Right lobe of liver (tissue), 6 donors: ENCODE measurements at places on chromosomes 5 and 9. TPM values are rescaled to one million over a fixed set of nuclear protein-coding genes. Genes with fewer than 3 reads are reported as not detected.

Gene IPO11
- total RNA-seq, result 8.3 TPM

Gene SHB
- 12.0 TPM for total RNA-seq

Gene AQP7
- total RNA-seq, result 24.9 TPM

GRCh38 chr9:18672706-18673105, 198.8 kb downstream of the ADAMTSL1 start:
- no peaks in the 10 kb centered on the region for H3K27me3 ChIP-seq
- no peak overlapping the region for H3K4me3 ChIP-seq
- no peak for DNase-seq
- peaks cover 14% of the 10 kb centered on the region for H3K4me1 ChIP-seq
- no peak overlapping the region for H3K27ac ChIP-seq
- H3K36me3 ChIP-seq, result no peaks in the 10 kb centered on the region

DNA sequence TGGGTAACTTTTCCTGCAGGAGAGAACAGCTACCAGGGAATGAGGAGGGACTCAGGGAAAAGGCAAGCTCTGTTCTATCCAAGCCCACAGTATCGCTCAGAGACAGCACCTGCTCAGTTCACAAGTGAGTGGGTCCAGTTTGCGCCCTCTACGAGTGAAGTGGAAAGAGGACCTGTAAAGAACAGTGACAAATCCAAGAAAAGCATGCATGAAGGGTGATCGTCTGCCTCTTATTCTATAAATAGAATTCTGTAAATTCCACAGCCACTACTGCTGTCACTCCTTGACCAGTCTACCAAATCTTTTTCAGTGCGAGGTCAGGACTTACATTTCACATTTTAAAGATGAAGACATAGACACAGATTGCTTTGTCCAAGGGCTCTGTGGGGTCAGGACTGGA, 117.5 kb downstream of the ENTREP1 start:
- no peaks in the 10 kb centered on the region for H3K27me3 ChIP-seq
- no peak for DNase-seq
- H3K36me3 ChIP-seq, result no peaks in the 10 kb centered on the region

GRCh38 chr9:85742597-85742936, 813 bp upstream of the AGTPBP1 start:
- DNase-seq, result no peak
- no peaks in the 10 kb centered on the region for H3K4me1 ChIP-seq
- no peaks in the 10 kb centered on the region for H3K27me3 ChIP-seq
- H3K27ac ChIP-seq, result peak overlapping the region; percentile 50
- peak overlapping the region; percentile 95 for H3K4me3 ChIP-seq

DNA sequence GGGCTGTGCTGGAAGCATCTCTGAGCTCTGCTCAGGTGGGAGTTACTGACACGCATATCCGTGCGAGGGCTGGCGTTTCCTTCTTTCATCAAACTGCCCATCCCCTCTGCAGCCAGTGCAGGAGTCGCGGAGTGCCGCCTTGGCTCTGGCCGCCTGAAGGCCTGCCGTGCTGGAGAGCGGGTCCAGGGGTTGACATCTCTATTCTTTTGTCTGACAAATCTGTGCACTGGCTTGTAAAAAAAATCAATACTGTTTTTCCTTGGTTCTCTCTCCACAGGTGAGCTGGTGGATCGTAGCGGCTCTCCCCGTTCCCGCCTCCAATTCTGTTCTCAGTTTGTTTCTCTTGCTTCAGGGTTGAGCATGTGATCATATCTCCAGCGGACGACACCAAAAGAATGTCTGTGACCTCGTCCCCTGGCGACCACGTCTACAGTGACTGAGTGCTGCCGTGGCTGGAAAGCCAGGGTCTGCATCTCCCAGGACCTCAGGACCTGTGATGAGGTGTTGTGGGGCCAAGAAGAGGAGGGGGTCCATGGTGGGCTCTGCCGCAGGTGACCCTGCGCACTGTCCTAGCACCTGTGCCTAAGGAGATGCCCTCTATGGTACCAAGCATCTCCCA, 214.3 kb upstream of the IRX4 start:
- H3K4me3 ChIP-seq, result no peak overlapping the region
- no peaks in the 10 kb centered on the region for H3K4me1 ChIP-seq
- H3K27me3 ChIP-seq, result no peaks in the 10 kb centered on the region
- DNase-seq, result no peak
